ENCODE measurements at places on chromosomes 16 and 17.

DNA sequence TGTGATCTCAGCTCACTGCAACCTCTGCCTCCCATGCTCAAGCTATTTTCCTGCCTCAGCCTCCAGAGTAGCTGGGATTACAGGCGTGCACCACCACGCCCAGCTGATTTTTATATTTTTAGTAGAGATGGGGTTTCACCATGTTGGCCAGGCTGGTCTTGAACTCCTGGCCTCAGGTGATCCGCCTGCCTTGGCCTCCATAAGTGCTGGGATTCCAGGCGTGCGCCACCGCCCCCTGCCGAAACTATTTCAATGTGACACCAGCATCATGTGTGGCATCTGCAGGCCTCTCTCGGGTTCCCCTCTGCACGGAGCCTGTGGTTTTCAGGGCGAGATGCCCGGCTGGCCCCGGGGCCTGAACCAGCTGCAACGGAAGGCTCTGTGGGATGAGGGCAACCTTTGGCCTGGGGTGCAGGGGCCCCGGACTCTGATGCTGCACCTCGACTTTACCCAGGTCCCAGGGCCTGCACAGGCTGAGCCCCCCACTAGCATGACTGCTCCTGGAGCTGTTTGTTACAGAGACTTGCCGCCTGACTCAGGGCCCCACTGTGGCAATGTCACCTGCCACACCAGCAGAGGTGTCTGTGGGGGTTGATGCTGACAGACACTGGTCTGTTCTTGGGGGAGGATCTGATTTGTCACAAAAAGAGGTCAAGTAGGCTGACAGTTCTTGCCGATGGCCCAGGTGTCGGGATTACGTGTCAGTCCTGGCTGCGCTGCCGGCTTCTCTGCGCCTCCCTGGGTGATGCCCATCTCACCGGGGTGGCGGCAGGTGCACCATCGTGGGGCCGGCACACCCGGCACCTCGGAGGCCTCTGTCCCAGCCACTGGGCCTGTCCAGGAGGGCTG is 8.6 kb upstream of the TEX19 start:
- DNase-seq = no peak

DNA sequence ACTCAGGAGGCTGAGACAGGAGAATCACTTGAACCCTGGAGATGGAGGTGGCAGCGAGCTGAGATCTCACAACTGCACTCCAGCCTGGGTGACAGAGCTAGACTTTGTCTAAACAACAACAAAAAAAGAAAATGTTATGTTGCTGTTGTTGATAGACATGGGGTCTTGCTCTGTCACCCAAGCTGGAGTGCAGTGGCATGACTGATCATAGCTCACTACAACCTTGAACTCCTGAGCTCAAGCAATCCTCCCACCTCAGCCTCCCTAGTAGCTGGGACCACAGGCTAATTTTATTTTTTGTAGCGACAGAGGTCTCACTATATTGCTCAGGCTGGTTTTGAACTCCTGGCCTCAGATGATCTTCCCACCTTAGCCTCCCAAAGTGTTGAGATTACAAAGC is 20.0 kb downstream of the FBXO47 start:
- DNase-seq = no peak

GRCh38 chr17:50495918-50496317 is 12.3 kb upstream of the MYCBPAP start:
- DNase-seq = no peak

- DNase-seq = no peak
Measured at GRCh38 chr16:86823125-86823524, 244.8 kb downstream of the FOXL1 start.

DNA sequence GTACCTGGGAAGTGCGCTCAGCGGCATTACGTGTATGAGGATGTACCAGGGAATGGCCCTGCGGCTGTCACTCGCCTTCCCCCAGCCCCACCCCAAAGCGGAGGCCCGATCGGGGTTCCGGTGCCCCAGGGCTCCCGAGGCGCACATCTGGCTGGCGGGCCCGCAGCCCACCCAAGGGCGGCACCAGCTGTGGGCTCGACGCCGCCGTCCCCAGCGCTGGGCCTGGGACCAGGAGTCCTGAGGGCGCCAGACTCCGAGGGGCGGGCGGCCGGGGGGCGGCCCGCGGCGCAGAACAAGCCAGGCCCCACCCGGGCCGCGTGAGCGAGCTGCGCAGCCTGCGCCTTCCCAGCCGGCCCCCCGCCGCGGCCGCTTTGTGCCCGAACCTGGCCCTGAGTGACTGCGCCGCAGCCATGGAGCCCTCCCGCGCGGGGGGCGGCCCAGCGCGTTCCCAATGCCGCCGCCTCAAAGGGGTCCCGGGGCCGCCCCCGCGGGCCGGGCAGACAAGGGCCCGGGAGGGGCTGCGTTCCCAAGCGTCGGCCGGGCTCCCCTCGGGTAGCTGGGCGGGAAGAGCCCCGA is 17.4 kb downstream of the ZNF423 start:
- no peak for DNase-seq

DNA sequence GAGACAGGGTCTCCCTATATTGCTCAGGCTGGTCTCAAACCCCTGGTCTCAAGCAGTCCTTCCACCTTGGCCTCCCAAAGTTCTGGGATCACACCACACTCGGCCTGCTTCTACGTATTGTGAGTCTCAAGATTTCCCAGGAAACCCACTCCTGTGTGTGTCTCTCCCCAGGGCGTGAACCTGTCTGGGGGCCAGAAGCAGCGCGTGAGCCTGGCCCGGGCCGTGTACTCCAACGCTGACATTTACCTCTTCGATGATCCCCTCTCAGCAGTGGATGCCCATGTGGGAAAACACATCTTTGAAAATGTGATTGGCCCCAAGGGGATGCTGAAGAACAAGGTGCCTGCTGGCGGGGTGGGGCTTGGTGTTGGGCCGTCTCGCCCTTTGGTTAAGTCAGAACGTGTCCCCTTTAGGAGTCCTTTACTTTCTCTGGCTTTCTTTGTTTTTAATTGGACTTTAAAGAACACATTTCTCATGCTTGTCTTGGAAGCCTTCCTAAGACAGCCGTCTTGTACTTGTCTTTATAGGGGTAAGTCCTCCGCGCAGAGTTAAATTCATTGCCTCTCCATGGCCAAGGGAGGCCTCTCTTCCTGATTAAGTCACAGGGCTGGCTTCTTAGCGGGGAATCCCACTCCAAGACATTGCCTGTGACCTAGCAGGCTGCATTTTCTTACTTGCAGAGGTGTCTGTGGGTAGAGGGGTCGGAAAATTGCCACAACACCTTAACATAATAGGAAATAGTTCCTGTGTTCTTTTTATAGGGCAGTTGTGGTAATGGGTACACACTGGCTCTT is 136.4 kb downstream of the ABCC6 start:
- DNase-seq = no peak

- DNase-seq = no peak
Measured at GRCh38 chr16:14199199-14199598, 128.1 kb downstream of the MRTFB start.

- DNase-seq = no peak
Measured at GRCh38 chr17:21170809-21171208, 43.2 kb downstream of the TMEM11 start.

DNA sequence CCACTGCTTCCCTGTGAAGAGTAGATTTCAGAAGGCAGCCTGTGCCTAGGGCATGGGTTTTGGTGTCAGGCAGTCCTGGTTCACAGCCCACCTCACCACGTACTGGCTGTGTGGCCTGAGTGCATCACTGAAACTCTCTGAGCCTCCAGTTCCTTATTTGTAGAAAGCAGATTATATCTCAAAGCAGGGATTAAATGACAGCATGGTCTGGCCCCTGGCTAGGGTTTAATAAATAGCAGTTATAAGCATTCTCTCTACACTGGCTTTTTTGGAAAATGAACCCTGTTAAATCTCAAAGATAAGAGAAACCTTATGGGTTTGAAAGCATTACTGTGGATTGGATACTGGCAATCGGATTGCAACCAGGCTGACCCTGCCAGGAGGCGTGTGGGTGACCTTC is 2.9 kb upstream of the MT1M start:
- DNase-seq = no peak
